GM04504 (cell line): ENCODE measurements at places on chromosomes 3 and 15.

DNA sequence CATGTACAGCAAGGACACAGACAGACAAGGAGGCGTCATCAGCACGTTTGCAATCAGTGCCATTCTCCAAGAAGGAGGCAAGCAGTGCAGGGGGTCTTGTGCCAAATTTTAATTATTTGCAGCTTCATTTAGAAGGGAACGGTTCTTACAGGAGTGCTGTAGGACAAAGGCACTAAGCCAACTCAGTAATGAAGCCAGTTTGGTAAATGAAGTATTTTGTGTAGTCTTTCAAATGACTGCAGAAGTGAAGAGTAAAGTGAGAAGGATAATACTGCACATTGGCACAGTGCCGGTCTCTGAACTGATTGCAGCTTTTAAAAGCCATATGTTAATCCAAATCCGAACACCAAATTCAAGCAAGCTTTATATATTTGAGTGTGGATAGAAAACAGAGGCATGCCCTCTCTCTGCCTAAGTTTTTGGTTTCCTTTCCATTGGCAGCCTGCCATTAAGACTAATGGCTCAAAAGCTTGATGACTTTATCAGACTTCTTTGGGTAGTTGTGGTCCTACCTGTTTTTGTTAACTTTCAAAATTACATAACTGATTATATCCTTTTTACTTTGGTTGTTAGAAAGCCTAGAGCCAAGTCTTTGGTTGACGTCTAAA is 101.3 kb downstream of the SENP2 start:
- DNase-seq, result no peak

- DNase-seq, result no peak
Measured at GRCh38 chr15:67176195-67176971, 78.1 kb downstream of the AAGAB start.

DNA sequence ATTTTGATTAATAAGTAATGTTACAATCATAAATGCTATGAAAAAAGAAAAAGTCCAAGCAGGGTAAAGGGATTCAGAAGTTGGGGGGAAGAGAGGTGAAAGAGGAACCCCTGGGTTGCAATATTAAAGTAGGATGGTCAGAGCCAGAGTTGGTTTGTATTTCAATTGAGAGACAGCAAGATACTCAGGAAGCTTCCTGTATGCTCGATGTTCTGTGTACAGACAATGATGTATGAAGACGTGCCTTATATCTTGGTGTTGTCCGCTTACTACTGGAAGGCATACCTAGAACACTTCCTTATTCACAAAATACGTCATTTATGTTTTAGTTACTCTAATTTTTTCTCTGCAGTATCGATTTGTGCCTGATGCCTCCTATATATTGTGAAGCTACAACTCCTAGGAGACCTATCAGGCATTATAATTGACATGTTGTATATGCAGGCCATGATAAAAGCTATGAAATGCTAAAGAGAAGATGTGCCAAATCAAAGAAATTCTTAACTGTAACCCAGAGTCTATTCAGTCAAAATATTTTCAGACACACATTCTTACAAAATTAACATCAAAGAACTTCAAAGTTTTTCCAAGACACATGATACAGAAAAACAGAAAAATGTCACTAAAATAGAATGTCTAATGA is 87.5 kb downstream of the TBL1XR1 start:
- no peak for DNase-seq

- DNase-seq, result peak; percentile 35
Measured at GRCh38 chr3:73255609-73256029, 194.2 kb downstream of the EBLN2 start.

- DNase-seq, result no peak
Measured at GRCh38 chr15:72135719-72136118, 17.5 kb downstream of the SENP8 start.

DNA sequence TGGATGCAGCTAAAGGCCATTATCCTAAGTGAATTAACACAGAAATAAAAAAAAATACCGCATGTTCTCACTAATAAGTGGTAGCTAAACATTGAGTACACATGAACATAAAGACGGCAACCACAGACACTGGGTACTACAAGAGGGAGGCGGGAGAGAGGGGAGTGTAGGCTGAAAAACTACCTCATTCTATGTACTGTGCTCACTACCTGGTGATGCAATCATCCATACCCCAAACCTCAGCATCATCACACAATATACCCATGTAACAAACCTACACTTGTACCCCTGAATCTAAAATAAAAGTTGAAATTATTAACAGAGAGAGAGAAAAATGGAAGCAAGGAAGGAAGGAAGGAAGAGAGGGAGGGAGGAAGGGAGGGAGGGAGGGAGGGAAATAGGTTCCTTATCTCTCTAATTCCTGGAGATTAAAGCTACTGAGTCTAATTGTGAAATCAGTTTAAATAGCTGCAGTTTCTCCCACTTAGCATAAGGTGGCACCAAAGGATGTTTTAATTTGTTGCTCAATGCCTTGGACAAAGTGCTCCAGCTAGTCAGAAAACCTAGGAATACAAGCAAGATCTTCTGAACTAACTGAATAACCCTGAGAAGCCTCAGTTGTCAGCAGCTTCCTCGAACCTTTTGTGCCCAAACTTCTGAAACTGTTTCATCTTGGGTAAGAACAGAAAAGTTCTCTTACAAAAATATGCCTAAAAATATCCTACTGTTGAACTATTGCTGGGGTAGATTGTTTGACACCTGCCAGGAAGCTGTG is 79.4 kb upstream of the ATP11B start:
- peak; percentile 17 for DNase-seq

DNA sequence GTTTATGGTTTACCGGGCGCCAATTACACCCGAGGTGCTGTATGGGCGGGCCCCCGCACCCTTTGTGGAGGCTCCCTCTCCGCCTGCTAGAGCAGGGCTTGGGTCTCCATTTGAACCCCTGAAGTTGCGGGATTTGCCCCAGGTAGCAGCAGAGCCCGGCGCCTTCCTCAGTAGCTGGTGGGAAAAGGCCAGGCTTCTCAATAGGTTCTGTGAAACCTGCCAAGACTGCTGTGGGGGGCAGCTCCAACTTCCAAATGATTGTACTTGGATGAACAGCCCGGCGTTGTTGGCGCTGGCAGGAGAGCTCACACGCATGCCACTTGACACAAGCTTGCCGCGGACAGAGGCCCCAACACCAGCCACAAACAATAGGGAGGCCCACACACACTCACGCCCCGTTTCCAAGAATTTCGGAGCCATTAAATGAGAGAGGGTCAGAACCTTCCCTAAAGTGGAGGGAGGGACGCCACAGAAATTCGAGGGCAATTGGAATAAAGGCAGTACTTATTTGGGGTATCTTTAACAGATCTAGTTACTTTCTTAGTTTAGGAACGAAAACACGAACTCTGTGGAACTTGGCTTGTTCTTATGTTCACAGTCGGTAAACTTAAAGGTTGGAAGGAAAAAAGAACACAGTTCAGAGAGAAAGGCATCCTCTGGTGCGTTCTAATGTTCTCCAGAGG is 1.4 kb downstream of the EPHB3 start:
- no peak for DNase-seq

GRCh38 chr3:19816631-19817030 is 117.4 kb downstream of the EFHB start:
- DNase-seq, result no peak

GRCh38 chr3:107969525-107969924 is 121.3 kb downstream of the CD47 start:
- no peak for DNase-seq

- DNase-seq, result no peak
Measured at GRCh38 chr3:81477740-81478139, 283.7 kb downstream of the GBE1 start.

- no peak for DNase-seq
Measured at GRCh38 chr3:197504641-197505121, 51.1 kb downstream of the BDH1 start.

DNA sequence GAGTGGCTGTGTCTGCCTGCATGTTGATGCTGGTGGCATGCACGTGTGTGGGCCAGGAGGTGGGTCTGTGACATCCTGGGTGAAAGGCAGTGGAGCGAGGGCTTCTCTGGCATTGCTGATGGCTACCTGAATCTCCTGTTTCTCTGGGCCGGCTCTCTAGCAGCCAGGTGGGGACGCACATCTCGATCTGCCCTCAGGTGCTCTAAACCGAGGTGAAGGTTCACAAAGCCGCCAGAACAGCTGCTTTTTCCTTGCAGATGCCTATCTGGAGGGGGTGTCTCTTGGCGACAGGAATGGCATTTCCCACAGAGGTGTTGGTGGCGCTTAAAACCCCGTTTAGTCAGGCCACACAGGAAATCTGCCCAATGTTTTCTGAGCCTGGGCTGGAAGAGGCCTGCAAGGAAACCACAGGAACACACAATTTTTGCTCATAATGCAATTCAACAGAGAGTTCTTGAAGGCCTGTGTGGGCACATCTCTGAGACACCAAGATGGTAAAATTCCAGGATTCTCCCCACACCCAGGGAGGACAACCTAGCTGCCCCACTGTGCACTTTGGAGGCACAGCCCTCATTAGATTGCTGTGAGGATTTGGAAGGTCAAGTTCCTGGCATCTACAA is 11.9 kb downstream of the TMEM158 start:
- DNase-seq, result no peak

DNA sequence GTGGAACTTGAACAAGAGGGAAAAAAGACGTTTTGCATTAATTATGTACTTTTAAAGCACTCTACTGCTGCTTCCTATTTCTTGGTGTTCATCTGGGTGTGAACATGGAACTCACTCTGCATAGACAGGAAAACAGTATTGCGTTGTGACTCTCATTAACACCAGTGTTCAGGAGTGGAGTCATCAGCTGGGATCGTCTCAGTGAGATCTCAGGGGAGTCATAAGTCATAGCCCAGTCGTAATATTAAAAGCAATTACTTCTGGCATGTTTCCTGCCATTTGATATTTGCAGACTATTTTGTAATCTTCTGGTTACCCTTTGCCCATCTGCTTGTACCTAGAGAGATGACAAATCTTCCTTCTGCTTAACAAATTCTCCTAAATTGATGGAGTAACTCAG is 462.0 kb upstream of the ATP11B start:
- no peak for DNase-seq

- no peak for DNase-seq
Measured at GRCh38 chr3:167691366-167691765, 37.6 kb upstream of the WDR49 start.

- DNase-seq, result no peak
Measured at GRCh38 chr3:73435055-73435454, 189.7 kb downstream of the PDZRN3 start.

DNA sequence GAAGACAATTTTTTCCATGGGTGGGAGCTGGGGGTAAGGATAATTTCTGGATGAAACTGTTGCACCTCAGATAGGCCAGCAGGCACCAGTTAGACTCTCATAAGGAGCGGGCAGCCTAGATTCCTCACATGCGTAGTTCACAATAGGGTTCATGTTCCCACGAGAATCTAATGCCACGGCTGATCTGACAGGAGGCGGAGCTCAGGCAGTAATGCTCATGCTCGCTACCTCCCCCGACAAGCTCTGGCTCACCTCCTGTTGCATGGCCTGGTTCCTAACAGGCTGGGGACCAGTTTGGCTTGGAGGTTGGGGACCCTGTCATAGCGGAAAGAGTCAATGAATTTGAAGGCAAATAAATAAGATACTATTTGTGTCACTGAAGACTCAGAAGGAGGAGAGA is 105.5 kb downstream of the PLD1 start:
- DNase-seq, result no peak

GRCh38 chr15:56128081-56128480 is 115.6 kb downstream of the RFX7 start:
- no peak for DNase-seq

- DNase-seq, result no peak
Measured at GRCh38 chr15:88605189-88606069, 15.7 kb upstream of the AEN start.

DNA sequence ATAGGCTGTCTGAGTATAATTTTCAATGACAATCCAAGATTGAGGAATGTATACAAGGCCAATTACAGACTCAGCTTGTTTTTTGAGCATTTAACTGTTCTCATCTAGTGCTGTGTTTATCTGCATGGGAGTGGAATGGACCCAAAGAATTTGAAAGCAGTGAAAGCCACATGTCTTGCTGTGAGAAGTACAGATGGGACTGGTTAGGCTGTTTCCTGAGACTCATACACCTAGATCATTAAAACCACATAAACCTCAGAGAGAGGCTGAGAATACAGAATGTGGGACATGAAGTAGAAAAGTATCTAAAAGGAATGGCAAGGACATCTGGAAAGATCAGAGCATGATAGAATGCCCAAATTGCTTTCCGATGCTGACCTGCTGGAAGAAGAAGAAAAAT is 224.6 kb downstream of the NLGN1 start:
- peak; percentile 53 for DNase-seq

DNA sequence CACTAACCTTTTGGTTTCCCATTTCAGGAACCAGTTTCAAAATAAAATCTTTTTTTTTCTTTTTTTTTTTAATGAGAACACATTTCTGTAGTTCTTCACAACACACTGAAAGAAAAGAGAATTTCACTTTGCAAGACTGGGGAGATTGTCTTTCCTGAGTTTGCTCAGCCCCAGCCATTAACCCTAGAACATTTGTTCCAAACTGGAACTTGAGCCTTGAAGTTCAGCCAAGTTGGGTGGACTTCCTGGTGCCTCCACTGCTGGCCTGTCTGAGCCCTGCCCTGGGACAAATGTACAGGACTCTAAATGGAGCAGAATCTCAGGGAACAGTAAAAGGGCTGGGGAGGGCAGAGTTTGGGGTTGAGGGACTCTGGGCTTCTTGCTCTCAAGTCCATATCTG is 196.4 kb upstream of the LPP start:
- no peak for DNase-seq

DNA sequence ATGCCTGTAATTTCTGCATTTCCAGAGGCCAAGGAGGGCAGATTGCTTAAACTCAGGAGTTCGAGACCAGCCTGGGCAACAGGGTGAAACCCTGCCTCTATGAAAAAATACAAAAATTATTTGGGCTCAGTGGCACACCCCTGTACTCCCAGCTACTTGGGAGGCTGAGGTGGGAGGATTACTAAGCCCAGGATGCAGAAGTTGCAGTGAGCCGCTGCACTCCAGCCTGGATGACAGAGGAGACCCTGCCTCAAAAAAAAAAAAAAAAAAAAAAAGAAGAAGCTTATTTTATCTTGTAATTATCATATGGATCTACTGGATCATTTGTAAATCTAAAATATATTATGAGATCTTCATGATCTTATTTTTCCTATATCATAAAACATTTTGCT is 84.1 kb downstream of the PPCDC start:
- DNase-seq, result no peak

DNA sequence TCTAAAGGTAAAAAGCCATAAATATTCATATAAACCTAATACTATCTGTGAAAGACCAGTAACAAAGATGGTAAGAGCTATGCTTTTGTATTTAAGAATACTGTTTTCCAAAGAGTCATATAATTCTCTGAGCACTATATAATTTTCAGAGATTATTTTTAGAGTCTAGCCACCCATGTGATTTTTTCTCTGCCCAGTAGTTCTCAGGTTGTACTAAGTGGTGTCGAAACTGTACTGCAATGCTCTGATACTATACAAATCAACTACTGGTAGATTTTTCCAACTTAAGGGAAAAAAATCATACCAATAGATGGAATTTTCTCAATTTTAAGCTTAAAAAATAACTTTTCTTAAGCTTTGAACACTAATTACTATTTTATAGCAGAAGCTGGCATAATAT is 104.8 kb downstream of the MYO5A start:
- DNase-seq, result no peak

DNA sequence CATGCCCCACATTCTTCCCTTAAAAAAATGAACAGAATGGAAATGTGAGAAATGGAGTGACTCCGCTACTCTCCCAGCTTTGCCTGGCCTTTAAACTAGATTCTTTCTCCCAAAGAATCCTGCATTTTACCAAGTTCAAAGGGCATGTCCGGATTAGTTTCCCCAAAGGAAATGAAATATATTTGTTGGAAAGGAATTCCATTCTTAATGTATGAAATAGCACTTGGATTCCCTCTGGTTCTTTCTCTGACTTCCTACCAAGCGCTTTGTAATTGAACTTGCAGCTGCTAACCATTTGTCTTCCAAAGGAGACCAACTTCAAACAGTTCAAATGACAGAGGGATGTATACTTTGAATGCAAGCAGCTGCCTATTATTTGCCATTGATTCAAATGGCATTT is 18.9 kb downstream of the MAP2K1 start:
- no peak for DNase-seq
